Stimulated activated CD8-positive, alpha-beta memory T cell treated with anti-CD3 and anti-CD28 coated beads, Interleukin-4, amount 100 ng/mL, for 24 hours (primary cell): ENCODE measurements at places on chromosomes 6 and 20.
A peak's percentile ranks its signal among the peaks of the same experiment; 100 is the strongest.

- peak; percentile 38 for DNase-seq
These were observed 21.4 kb upstream of the PREP start for GRCh38 chr6:105424175-105424783.

DNA sequence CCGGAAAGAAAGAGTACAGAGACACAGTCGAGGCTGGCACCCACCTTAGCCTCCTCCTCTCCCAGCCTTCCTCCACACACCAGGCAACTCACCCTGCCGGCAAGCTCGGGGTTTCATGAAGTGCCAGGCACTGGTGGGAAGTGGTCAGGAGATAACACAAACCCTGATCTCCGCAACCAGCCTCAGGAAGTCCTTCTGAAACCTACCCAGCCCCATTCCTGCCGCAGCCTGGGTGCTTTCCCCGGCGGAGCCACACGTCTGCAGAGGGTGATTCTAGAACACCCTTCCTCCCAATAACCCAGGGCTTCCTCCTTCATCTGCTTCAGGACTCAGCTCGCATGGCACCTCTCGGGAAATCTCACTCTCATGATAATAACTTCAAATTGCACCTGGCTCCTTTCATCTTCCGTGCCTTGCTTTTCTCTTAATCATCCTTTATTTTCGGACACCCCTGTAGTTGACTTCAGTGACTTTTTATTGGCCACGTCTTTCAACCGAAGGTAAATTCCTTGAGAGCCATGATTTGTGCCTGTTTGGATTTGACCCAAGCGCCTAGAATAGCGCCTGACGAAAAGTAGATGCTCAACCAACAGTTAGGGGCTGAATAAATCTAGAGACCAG lies 8.7 kb upstream of the HLA-E start:
- DNase-seq: no peak

- DNase-seq: no peak
These were observed 154.8 kb downstream of the FOXC1 start for GRCh38 chr6:1764397-1764987.

GRCh38 chr20:11553603-11554002 lies 364.1 kb upstream of the BTBD3 start:
- no peak for DNase-seq

- no peak for DNase-seq
These were observed 119.6 kb upstream of the EDN1 start for GRCh38 chr6:12170351-12171092.

- DNase-seq: no peak
These were observed 6.5 kb upstream of the PFDN4 start for GRCh38 chr20:54201268-54201846.

DNA sequence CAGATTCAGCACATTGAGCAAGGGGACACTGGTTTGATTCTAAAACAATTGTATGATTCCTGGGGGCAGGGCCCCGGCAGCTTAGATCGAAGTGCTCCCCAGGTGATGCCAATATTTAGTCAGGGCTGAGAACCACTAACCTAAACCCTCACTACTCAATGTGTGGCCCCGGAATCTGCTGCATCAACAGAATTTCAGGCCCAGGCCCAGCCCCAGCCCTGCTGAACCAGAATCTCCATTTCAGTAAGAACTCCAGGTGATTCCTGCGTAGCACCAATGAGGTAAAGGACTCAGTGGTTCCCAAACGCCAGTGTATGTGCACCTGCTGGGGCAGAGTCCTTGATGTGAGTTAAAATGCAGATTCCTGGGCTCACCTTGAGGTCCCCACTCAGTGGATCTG lies 152.8 kb upstream of the KCNG1 start:
- no peak for DNase-seq

GRCh38 chr20:1434571-1435336 lies 31.9 kb downstream of the NSFL1C start:
- peak; percentile 22 for DNase-seq
